ENCODE measurements at places on chromosomes 13 and 19.

DNA sequence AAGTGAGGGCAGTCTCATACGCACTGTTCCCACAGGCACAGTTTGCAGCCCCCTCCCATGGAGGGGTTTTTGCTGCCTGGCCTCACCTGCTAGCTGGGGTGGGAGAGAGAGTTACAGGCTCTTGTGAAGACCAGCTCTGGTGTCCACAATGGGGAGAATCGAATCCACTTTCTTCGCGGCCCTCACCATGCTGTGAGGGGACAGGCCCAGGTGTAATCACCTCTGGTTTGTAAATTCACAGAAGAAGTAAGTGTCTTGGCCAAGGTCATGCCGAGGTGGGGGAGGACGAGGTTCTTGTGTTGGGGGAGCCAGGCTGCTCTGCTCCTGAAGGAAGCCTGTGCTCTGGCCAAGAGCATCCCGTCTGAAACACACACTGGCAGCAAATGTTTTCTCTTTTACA is 39.5 kb downstream of the TEX29 start:
- no peak for DNase-seq

GRCh38 chr13:112752711-112753541 is 63.1 kb downstream of the ATP11A start:
- no peak for DNase-seq

GRCh38 chr19:14383661-14384555 is 2.7 kb downstream of the ADGRE5 start:
- no peak for DNase-seq

GRCh38 chr19:7368456-7368855 is 19.7 kb downstream of the ARHGEF18 start:
- DNase-seq = no peak

- DNase-seq = no peak
Observed at GRCh38 chr13:64066711-64067110, 2651.1 kb upstream of the PCDH20 start.

- DNase-seq = no peak
Observed at GRCh38 chr13:32542221-32542620, 3.6 kb upstream of the N4BP2L2 start.
